ENCODE measurements at places on chromosomes 13 and 19.
A peak's percentile ranks its signal among the peaks of the same experiment; 100 is the strongest.

- no peak for DNase-seq
These were observed 10.5 kb downstream of the TULP2 start for GRCh38 chr19:48887861-48888612.

- no peak for DNase-seq
These were observed 1.1 kb downstream of the ARHGAP35 start for GRCh38 chr19:46861691-46862502.

DNA sequence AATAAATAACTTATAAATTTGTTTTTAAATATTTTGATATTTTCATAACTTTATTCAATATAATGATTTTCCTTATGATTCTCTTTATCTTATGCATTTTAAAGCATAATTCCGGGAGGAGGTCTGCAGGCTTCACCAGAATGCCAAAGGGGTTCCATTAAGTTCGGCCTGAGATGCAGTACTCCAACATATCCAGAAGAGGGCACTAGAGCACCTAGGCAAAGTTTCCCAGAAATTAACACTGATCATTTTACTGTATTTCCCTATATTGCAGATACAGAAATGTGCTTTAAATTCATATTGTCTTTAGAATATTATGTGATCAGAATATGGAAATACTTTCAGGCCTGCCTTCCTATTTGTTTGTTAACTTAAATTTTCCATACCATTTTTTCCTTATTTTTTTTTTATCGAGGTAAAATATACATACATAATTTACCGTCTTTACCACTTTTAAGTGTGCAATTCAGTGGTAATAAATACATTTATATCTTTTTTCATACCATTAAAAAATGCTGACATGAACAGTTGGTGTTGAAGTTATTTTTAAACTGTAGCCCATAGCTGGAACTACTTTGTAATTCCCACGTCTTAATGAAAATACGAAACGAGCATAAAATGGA, 58.9 kb upstream of the TM9SF2 start:
- DNase-seq: peak; percentile 30

DNA sequence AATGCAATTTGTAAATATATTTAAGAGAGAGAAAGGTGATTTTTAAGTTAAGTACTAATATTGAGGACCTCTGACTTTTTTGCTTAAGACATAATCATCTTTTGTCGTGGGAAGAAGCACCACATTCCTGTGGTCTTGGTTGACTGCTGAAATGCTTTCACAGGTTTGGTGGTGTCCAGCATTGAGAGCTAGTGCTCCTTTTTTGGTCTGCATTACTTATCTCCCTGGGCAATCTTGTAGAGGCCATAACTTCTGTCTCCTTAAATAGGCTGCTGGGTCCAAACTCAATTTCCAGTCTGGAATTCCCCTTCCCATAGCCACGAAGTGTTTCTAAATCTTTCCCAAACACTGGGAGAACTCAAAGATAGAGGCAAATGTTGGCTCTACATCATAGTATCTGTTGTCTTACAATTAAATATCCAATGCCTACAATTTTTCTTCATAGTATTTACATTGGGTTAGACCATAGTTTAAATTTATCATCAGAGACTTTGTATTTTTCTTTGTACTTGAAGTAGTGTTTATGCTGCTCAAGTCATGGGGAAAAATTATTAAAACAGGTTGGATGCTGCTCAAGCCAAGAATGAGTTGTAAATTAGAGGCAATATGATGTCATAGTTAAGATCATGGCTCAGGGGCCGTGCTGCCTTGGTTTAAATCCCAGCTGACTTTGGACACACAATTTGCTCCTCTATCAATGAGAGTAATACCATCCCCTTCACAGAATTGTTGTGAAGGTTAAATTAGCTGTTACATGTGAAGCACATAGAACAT, 105.6 kb downstream of the POSTN start:
- no peak for DNase-seq

DNA sequence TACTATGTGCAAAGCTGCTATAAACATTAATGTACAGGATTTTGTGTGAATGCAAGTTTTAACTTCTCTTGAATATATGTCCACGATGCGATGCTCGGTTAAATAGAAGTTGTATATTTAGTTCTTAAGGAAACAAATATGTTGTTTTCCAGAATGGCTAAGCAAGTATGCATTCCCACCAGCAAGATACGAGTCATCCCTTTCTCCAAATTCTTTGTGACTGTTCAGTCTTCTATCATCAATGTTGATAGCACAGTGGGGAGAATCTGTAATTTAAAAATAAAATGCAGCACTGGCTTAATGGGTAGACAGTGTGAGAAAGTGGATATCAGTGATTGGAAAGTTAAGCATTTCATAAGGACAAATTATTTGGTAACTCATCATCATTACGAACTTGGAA, 1340.8 kb downstream of the PCDH9 start:
- no peak for DNase-seq

- no peak for DNase-seq
These were observed 108.6 kb downstream of the TNFRSF19 start for GRCh38 chr13:23678795-23679194.

DNA sequence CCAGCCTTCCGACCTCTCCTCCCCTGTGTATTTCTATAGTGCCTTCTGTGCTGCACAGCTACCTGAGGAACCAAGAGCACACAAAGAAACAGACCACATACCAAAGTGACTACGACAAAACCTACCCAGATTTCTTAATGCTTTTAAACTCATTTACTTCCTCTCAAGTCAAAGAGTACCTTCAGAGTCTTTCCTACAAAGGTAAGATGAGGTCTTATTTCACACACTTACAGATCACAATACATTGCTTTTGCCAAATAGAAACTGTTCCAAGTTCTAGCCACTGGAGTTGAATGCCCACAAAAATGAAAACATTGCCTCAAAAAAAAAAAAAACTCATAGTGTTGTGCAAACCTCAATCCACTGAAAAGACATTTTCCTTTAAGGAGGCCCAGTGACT, 36.4 kb downstream of the TEX26 start:
- DNase-seq: no peak

- no peak for DNase-seq
These were observed 150.2 kb downstream of the LHFPL6 start for GRCh38 chr13:39452834-39453233.

GRCh38 chr19:17677002-17677401, 11.2 kb downstream of the UNC13A start:
- DNase-seq: no peak

DNA sequence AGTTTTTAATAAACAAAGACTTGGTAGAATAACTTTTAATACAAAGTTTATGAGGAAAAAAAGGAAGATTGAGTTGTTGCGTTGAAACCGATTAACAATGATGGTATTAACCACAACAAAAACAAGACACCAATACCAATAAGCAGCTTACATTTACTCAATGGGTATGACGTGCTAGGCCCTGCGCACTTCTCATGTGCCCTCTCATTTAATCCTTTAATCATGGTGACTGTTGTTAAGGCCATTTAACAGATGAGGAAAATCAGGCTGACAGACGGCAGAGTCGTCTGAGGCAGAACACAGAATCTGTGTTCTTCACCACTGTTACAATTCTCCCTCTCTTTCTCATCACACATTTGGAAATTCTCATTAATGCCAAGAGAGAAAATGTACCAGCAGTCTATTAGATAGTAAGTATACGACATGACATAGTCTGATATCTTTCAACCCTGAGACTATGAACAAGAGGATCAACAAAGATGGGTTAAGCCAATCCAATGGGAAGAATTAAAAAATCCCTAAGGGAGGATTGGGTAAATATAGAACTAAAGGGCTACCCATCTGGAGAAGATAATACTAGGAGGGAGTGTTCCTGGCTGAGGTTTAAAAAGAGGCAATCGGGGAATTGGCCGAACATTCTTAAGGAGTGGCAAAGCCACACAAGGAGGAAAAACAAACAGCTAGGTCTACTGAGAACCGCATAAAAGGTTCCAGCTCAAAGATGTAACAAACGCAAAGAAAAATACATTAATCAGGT, 54.0 kb downstream of the DOCK9 start:
- DNase-seq: no peak

DNA sequence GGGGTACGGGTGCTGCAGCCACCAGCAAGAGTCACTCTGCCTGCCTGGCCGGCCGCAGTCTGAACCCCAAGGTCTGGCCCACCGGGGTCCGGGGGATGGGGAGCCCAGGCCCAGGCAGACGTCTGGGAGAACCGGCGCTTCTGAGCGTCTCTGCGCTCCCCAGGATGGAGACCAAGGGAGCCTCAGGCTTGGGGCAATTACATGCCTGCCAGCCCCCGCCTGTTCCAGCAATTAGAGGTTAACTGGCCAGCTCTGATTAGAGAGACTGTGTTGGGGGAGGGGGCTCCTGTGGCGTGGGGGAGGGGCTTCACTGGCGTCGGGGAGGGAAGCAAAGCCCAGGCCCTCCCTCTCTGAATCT, 11.9 kb downstream of the MEIS3 start:
- DNase-seq: no peak

- DNase-seq: no peak
These were observed 632.8 kb upstream of the KLF12 start for GRCh38 chr13:74767050-74767449.

GRCh38 chr19:49946415-49946814, 14.6 kb downstream of the SIGLEC11 start:
- no peak for DNase-seq

DNA sequence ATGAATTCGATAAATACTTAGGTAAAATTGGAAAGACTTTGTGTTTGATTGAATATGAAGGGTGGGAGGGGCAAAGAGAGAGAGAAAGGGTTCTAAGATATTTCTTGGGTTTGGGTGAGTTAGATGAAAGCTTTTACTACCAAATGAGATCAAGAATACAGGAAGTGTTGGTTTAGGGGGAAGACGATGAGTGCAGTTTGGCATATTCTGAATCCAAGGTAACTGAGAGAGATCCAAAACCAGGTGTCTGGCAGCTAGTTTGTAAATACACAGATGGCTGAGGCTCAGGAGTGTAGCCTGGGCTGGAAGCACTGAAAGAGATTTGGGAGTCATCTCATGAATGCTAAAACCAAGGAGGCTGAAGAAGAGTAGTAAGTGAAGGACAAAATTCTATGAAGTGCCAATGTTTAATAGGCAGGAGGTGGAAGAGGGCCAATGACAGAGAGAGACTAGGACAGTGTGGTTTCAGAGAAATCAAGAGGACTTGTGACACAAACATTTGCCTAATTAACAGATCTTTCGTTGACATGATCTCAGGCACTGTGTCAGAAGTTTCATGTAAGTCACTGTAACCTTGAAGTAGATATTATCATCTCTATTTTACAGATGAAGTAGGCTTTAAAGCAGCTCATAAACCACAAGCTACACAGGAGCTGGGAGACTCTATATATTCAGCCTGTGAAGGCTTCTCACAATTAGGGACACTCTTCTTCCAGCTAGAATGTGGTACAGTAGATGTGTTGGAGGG, 70.2 kb upstream of the ZDHHC20 start:
- no peak for DNase-seq

GRCh38 chr19:55441319-55441691, 1.8 kb downstream of the SHISA7 start:
- DNase-seq: no peak

DNA sequence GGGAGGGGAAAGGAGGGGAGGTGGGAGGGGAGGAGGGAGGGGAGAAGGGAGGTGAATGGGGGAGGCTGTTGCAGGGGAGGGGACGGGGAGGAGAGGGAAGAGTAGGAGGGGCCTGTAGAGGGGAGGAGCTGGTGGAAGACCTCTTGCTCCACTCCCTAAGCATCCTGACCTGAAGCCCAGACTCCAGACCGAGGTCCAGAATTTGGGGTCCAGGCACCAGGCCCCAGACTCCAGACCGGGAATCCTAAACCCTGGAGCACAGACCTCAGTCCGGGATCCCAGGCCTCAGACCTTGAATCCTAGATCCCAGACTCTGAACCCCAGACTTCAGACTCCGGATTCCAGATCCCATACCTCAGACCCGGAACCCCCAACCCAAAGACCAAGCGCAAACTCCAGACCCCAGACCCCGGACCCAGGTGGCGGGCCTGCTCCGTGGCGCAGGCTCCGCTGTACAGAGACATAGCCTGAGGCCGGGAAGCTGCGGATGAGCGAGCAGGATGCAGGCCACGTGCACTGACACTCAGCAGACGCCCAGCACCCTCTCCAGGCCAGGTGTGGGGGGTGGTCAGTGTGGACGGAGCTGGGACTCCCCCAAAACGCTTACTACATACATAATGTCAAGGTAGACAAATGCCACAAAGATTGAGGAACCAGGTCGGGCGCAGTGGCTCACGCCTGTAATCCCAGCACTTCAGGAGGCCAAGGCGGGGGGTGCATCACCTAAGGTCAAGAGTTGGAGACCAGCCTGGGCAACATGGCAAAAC, 710 bp upstream of the BTBD2 start:
- DNase-seq: no peak

GRCh38 chr13:25178070-25178469, 6.0 kb upstream of the AMER2 start:
- no peak for DNase-seq

DNA sequence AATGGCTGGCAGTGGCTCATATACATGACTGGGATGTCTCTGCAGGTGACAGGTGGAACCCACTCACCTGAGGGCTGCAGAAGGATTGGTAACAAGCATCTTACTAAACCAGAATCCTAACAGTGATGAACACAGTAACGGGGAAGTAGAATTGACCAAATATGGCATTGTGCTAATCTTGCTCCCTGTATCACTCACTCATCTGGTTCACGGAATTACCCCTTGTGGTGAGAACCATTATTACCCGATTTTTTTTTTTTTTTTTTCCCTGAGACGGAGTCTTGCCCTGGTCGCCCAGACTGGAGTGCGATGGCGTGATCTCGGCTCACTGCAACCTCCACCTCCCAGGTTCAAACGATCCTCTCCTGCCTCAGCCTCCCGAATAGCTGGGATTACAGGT, 69.5 kb downstream of the PTPRS start:
- no peak for DNase-seq

GRCh38 chr13:64684685-64685431, 2545.3 kb downstream of the PCDH9 start:
- no peak for DNase-seq

GRCh38 chr13:59660582-59660981, 503.1 kb downstream of the DIAPH3 start:
- no peak for DNase-seq

DNA sequence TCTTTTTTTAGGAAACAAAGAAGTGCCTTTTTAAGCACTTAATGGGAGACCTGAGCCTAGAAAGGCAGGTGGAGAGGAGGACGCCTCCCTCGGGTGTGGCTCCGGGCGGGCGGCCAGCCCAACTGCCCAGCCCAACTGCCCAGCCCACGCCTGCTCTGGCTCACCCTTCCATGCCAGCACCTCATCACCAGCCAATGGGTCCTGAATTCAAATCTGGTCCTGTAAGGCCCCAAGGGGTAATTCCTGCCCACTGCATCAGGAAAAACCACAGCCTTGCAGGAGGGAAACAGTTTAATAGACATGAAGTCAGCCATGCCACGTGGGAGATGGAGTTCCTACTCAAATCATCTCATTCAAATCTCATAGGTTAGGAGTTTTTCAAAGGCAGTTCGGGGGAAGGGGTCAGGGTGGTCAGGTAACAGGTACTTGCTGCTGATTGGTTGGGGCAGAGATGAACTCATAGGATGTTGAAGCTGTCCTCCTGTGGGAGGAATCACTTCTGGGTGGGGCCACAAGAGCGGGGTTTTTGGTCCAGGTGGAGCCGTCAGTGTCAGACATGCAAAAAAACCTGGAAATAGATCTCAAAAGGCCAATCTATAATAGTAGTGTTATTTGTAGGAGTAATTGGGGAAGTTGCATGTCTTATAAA, 64.9 kb downstream of the HSPH1 start:
- DNase-seq: no peak

GRCh38 chr19:33410915-33411401, 37.4 kb downstream of the CEBPG start:
- no peak for DNase-seq

GRCh38 chr19:16001481-16002312, 52.9 kb downstream of the OR10H4 start:
- DNase-seq: no peak

Data from effector CD8-positive, alpha-beta T cell (primary cell).